ENCODE measurements at places on chromosomes 12 and 14.

DNA sequence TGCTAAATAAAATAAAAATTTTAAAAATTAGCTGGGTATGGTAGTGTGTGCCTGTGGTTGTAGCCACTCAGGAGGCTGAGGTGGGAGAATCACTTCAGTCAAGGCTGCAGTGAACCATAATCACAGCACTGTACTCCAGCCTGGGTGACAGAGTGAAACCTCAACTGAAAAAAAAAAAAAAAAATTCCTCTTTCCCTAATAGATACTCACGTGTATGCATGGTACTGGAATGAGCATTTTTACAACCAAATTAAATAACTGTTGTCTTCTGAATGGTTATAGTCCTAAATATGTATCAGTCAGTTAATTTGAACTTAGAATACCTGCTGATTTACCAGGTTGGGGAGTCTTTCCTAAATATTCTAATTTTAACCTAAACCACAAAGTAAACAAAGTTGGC, 98.3 kb upstream of the ATF1 start:
- no peak for DNase-seq

- DNase-seq: no peak
Observed at GRCh38 chr14:26339381-26339780, 258.5 kb downstream of the NOVA1 start.

DNA sequence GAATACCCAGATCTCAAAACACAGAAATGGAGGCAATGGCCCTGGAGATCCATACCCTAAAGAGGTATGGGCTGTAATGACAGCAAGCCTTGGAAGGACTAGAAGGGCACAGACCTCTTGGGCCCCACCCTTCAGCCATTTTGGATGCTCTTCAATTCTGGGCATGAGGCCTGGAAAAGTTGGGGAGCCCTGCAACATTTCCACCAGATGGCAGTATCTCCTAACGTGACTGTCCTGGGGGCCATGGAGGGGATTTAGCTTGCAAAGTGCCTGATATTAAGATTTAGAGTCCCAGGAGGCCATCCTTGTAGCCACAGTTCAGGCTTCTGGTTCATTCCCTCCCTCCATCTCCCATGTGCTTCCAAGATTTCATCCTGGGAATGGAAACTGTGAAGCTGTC, 30.2 kb downstream of the KCNA5 start:
- DNase-seq: no peak

DNA sequence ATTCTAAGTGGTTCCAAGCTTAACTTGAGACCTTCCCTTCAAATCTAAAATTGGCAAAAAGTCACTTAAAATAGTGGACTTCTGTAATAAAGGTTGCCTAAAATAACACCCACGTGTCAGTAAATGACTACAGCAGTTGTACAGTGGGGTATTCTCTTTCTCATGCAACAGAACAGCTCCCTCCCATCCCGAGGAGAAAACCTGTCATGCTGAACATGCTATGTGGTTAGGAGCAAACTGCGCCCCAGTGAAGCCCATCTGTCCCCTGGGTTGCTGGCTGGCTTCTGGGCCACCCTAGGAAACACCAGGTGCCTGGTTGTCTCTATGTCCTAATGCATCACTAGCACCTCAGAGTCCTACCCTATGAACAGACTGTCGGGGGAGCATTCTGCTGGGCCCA, 2.7 kb downstream of the BTBD6 start:
- no peak for DNase-seq

GRCh38 chr14:104293851-104294627, 155.7 kb downstream of the KIF26A start:
- no peak for DNase-seq

DNA sequence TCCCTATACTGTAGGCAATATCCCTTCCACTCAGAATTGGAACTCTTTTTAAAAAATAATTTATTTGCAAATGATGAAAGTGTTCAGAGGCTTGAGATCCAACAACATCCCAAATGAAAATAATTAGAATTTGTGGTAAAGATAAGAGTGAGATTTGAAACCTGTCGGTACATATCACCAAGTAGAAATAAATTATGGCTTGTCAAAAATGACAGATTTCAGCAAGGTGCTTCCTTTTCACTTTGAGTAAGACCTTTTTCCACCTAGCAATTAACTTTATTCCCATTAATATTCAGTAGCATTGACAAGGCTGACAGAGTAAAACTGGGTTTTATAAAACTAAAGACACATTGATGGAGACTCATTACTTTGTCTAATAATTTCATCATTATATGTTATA, 107.7 kb upstream of the PRKD1 start:
- DNase-seq: no peak

GRCh38 chr14:100078997-100079725, 13.9 kb downstream of the EVL start:
- DNase-seq: peak; percentile 93

DNA sequence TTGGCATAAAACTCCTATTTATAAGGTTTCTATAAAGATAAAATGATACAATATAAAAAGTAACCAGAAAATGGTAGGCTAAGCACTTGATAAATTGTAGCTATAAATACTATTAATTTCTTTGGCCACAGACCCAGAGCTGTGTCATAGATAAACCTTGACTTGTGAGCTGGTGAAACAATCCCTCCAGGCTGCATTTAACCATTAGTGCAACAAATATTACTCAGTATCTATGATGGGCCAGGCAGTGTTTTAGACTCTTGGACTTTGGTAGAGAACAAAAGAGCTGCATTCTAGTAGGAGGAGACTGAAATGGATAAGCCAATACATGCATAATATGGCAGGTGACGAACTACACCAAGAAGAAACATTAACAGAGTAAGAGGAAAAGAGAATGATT, 178.1 kb downstream of the BTG1 start:
- DNase-seq: no peak

- no peak for DNase-seq
Observed at GRCh38 chr14:71776471-71777360, 155.5 kb upstream of the RGS6 start.

- DNase-seq: no peak
Observed at GRCh38 chr12:57176846-57177245, 29.4 kb upstream of the LRP1-AS start.

DNA sequence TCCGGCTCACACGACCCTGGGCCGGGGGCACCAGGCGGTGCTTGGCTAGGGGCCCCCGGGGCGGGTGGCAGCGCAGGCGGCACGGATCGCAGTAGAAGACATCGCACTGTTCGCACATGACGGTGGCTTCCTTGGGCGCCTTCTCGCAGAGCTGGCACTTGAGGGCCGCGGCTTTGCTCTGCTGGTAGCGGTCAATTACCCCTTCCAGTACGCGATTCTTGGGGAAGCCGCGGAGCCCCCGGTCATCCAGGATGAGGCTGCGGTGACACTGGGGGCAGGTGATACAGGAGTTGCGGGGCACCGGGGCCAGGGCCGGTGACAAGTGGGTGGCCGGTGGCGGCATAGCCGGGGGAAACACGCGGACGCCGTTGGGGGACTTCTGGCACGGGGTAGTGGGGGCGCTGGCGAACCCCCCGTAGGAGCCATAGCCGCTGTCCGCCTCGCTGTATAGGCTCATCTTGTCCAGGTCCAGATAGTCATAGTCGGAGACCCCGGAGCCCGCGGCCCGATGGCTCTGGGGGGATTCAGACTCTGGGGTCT, 553 bp downstream of the TRIM9 start:
- peak; percentile 24 for DNase-seq

DNA sequence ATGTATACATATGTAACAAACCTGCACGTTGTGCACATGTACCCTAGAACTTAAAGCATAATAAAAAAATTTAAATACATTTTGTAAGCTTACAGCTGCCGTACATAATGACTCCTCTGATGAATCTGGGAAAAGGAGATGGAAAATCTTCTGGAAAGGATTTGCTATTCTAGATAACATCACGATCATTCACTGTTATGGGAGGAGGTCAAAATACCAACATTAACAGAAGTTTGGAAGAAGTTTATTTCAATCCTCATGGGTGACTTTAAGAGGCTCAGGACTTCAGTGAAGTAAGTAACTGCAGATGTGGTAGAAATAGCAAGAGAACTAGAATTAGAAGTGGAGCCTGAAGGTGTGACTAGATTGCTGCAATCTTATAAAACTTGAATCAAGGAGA, 172.2 kb downstream of the SLC16A7 start:
- DNase-seq: no peak

DNA sequence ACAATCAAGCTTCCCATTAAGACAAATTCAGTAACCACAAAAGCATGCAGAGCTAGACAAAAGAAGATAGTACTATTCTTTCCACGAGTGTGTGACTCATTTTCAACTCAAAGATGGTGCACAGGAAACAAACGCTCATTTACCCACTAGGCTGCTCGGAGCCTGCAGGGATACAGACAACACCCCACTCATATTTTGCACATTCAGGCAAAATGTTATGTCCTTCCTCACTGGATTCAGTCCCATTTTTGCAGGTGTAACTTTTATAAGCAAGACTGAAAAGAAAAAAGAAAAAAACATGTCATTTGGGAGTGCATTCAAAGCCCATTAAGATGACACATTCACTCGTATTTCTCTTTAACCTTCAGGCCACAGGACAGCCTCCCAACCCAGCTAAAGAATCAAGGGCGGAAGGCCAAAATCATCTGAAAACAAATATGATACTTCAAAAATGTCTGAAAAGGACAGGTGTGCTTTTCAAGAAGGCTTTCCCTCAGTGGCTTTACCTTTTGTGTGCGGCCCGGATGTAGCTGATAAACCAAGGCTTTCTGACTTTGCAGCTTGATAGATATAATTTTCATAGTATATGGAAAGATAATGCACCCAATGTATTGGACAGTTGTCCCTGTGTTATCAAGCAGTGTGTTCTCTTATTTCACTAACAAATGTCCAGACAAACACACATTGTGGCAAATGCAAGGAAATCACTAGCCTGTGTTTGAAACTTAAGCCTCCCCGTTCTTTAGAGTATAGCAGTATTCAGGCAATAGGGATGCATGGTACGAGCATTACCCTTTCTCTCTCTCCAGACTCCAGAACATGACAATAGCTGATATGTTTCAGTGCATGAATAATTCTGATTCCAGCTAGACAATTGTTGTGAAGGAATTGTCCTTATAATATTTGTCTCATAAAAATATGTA, 147.8 kb upstream of the KRR1 start:
- peak; percentile 10 for DNase-seq

GRCh38 chr12:26172539-26172938, 22.8 kb upstream of the SSPN start:
- no peak for DNase-seq
